ENCODE measurements at places on chromosomes 5 and 9.

- no peak for DNase-seq
Measured at GRCh38 chr5:150642567-150642927, 2.1 kb downstream of the SYNPO start.

DNA sequence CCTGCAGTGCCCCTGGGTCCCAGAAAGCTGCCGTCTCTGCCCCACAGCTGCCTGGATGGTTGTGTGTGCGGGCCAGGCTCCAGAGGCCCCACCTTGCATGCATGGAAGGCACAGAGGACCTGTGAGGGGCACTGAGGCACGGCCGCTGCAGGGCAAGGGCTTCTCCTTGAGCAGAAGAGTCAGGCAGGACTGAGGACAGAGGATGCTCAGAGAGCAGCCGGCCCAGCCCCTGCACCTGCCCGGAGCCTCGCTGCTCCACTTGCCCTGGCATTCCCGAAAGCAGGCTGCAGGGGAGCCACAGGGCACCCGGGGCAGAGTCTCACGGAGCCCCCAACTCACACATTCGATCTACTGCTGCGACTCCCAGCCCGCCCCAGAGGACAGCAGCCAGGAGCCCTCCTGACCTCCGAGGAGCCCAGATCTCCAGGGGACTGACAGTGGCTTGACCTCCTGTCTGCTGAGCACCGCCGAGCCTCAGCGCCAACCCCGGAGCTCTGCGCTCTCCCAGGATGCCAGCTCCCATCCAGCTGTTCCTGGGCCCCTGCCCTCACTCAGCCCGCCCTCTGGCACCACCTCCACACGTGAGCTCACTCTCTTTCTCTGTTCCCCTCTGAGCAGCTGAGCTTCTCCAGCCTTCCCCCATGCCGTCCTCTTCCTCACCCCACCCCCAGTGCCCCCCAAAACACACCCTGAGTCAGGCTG is 95.0 kb downstream of the KCNT1 start:
- DNase-seq: no peak

DNA sequence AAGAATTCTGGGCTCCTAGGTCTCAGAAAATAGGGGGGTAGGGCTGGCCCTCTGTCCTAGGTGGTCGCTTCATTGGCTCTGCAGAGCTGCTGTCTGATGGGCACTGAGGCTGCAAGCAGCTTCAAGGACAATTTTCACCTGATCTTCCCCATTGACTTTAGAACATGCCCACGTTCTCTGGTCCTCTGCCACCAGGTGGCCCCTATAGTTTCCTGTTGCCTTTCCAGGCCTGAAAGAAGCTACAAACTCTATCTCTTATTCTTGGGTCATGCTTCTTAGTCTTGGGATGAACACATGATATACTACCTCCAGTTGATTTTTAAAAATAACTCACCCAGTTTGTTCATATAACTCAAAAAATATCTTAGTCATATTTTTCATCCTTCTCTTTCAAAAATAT is 26.3 kb downstream of the SPZ1 start:
- DNase-seq: no peak

DNA sequence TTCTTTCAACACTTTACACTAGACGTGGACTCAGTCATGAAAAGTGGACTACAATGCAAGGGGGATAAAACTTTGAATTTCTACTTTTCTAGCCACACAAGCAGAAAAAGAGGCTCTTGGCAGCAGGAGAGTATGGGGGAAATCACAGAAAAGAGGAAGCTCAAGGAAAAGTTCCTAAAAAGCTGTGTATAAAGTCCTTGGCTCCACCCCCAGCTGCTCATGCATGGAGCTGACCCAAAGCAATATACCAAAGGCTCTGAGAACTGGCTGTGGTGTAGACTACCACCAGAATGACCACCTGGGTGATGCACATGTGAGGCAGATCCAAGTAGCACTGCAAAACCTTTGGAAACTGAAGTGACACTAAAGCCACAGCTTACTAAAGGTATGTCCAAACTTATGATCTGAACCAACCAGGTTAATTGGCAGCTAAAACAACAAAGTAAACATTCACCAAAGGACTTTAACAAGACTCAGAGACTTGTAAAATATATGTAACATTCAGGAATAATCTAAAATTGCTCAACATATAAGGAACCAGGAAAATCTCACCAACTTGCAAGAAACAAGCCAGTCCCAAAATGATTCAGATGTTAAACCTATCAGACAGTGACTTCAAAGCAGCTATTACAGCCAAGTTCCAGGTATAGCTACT is 55.5 kb upstream of the RASGRF2 start:
- no peak for DNase-seq

GRCh38 chr9:135950135-135950682 is 11.0 kb downstream of the UBAC1 start:
- no peak for DNase-seq

DNA sequence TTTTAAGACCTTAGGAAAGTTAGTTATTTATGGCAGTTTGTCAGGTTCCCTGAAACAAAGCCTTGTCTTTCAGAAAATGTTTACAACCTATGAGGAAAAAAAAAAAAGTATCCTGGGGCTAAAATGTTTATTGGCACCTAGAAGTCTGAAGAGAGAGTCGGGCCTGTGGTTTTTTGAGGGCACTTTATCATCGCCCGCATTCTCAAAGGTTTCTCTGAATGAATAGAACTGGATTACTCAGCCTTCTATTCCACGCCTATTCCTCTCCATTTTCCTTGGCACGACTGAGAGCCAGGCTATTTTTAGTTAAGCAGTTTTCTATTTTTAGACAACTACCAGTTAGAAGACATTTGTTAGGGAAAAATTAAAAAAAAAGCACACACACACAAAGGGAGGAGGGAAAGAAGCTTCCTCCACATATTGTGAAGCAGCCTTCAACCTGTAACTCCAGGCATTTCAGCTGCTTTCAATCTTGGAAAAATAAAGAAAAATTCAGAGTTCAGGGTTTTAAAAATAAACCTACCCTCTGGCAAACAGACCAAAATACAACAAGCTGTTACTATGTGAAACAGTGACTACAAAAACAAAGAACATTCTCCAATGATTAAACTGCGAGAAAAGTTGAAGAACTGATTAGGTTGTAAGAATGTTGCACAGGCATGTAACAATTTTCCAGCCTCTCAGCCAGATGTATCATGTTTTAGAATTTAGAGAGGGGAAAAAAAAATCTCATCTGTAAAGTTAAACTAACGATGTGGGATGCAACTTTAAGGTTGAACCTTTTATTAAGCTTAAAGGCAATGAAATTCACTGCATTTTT is 97.0 kb downstream of the MEF2C start:
- peak; percentile 74 for DNase-seq

- DNase-seq: no peak
Measured at GRCh38 chr5:159971514-159971913, 37.4 kb upstream of the TTC1 start.

DNA sequence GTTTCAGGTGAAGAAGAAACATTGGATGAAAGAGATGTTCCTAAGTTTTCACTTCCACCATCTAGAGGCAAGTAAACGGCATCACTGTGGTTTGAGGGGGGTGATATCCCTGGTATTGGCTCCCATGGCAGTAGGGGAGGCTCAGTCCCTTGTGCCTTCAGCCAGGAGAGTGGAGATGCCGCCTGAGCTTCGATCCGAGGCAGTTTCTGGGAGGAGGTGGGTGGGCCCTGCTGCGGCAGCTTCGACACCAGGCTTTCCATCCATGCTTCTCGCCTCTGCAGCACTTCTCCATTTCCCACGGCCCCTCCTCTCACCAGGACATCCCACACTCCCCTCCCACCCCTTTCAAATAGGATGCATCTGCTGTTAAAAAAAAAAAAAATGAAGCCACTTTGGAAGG is 258.3 kb downstream of the GADD45G start:
- DNase-seq: no peak

- DNase-seq: no peak
Measured at GRCh38 chr9:14434158-14434504, 120.2 kb upstream of the NFIB start.

DNA sequence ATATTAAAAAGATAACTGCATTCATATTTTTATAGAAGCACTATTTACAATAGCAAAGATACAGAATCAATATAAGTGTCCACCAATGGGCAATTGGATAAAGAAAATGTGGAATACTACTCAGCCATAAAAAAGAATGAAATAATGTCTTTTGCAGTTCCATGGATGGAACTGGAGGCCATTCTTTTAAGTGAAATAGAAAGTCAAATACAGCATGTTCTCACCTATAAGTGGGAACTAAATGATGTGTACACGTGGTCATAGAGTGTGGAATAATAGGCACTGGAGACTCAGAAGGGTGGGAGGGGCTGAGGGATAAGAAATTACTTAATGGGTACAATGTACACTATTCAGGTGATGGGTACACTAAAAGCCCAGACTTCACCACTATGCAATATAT is 53.2 kb downstream of the DENND1A start:
- no peak for DNase-seq

- peak; percentile 76 for DNase-seq
Measured at GRCh38 chr5:131109540-131110255, 55.4 kb downstream of the HINT1 start.

DNA sequence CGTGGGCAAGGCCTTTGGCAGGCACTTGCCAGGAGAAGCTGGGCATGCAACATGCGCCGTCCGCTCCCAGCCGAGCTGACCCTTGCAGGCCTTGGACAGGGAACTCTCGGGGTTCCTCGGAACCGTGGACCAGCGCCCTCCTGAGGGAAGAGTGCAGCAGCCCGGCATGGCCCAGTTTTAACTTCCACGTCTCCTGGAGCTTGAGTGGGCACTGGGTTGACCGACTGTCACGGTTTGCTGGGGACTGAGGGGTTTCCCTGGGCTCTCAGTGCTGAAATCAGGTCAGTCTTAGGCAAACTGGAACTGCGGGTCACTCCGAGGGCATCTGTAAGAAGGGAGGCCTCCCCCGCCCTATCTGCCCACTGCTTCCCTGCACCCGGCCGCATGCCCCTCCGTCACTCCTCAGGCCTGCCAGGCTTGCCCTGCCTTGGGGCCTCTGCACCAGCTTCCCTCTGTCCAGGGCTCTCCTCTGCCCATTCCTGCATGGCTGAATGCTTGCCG is 87.0 kb upstream of the PHYKPL start:
- DNase-seq: no peak

GRCh38 chr5:67235399-67236110 is 39.0 kb upstream of the CD180 start:
- no peak for DNase-seq

- no peak for DNase-seq
Measured at GRCh38 chr5:115962565-115963402, 509 bp downstream of the LVRN start.

- DNase-seq: no peak
Measured at GRCh38 chr5:80569961-80570786, at the start of gene ANKRD34B. ANKRD34B (minus strand) TSS chr5:80570280; CDS start chr5:80560019, 10,261 bp downstream.

- DNase-seq: no peak
Measured at GRCh38 chr9:132857616-132858342, 20.3 kb downstream of the AK8 start.

- DNase-seq: no peak
Measured at GRCh38 chr9:123851851-123852250, 78.1 kb downstream of the DENND1A start.

- no peak for DNase-seq
Measured at GRCh38 chr5:139636975-139637408, 11.2 kb upstream of the CXXC5 start.

DNA sequence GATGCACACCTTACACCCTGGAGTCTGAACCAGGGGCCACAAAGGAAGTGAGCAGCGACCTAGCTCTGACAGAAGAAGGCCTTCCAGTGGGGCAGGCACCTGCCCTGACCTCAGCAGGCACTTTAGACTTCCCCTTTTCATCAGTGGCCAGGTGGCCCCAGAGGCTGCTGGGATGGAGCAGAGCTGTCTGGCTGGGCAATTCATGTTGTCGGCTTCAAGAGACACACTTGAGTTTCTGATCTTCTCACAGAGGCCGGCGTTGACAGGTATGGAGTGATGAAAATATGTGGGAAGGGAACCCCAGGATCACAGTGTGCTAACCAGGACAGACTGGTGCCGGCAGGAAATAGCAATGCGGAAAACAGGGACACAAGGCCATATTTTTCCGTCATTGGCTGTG is 375.5 kb downstream of the CTNND2 start:
- DNase-seq: no peak

- DNase-seq: no peak
Measured at GRCh38 chr5:136205941-136206340, 13.0 kb upstream of the SMIM32 start.

- DNase-seq: no peak
Measured at GRCh38 chr9:96435345-96435744, 14.6 kb upstream of the HABP4 start.

DNA sequence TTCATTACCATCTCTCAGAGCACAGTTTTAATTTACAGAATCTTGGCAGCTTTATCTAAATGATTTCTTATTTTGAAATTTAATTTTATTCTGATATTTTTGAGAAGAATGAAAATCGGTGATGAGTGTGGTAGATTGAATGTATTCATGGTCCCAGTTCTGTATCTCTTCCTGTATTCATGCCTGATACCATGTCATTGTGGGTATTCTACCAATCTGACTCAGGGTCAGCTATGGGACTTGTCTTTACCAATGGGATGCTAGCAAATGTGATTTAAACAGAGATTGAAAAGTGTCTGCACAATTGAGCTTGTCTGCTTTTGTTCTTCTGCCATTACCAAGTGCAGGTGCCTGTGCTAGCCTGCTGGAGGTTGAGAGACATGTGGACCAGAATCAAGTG is 17.8 kb upstream of the ZNF618 start:
- no peak for DNase-seq

- DNase-seq: peak; percentile 18
Measured at GRCh38 chr5:56154732-56155484, 78.2 kb downstream of the ANKRD55 start.

- no peak for DNase-seq
Measured at GRCh38 chr5:4053136-4053535, 457.5 kb downstream of the IRX1 start.

DNA sequence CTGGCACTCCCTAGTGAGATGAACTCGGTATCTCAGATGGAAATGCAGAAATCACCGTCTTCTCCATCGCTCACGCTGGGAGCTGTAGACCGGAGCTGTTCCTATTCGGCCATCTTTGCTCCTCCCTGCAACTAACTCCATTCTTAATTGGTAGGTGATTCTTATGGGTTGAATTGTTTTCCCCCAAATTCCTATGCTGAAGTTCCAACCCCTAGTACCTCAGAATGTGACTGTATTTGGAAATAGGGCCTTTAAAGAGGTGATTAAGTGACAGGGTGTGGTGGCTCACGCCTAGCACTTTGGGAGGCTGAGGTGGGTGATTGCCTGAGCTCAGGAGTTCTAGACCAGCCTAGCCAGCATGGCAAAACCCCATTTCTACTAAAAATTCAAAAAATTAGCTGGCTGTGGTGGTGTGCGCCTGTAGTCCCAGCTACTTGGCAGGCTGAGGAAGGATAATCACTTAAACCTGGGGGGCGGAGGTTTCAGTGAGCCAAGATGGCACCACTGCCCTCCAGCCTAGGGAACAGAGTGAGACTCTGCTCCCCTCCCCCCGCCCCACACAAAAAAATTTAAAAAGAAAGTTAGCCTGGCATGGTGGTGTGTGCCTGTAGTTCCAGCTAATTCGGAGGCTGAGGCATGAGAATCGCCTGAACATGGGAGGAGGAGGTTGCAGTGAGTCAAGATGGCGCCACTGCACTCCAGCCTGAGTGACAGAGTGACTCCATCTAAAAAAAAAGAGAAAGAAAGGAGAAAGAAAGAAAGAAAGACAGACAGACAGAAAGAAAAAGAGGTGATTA is 25.2 kb upstream of the FOCAD start:
- no peak for DNase-seq

- no peak for DNase-seq
Measured at GRCh38 chr9:21597284-21597683, 115.2 kb upstream of the IFNE start.

- DNase-seq: no peak
Measured at GRCh38 chr9:104970271-104970987, 42.5 kb upstream of the ABCA1 start.

GRCh38 chr9:133516256-133516960 is 8.4 kb downstream of the MYMK start:
- DNase-seq: no peak

Measured in hippocampal formation (tissue), 2 donors.